ENCODE measurements at places on chromosomes 2 and 18. TPM values are rescaled to one million over a fixed set of nuclear protein-coding genes. Genes with fewer than 3 reads are reported as not detected.
A peak's percentile ranks its signal among the peaks of the same experiment; 100 is the strongest.

DNA sequence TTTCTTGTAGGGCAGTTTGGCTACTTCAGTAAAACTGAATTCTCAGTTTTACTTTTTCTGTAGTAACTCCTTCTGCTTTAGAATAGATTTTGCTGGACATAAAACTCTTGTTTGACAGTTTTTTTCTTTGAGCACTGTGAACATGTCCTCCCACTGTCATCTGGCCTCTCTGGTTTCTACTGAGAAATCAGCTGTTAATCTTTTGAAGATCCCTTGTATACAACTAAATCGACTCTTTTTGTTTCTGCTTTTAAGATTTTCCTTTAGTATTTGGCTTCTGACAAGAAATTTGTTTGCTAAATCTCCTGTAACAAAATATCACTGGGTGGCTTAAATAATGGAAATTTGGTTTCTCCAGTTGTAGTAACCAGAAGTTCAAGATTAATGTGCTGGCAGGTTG, 570.9 kb upstream of the RAB6C start:
- DNase-seq = no peak

DNA sequence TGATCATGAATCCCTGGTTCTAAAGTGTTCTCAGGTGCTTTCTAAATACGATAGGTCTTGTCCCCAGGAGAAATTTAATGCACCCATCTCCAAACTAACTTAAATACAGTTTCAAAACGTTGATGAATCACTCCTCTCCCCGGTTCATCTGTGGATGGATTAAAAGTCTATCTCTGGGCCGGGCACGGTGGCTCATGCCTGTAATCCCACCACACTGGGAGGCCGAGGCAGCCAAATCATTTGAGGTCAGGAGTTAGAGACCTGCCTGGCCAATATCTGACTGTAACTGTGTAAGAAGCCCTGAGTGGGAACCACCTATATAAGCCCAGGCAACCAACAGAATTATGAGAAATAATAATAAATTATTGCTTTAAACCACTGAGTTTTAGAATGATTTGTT, 78.7 kb downstream of the LONRF2 start:
- no peak for DNase-seq

DNA sequence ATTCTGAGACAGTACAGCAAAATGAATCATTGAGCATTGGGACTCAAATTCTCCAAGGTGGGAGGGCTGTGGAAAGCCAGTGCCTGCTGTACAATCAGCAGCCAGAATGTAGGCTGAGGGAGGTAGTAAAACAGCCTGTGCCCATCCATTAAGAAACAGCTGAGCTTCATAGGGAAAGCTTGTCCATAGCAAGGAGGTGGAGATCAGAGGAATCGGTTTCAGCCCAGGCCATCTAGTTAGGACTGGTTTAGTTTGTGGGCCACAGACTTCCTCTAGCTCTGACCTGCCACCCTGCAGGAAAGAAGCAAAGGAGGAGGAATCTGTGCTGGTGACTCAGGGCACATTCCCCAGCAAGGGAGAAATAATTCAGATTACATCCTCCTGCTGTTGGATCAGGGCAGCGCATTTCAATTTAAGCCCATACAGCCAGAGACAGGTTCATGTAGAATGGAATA, 333.4 kb downstream of the SETBP1 start:
- DNase-seq = peak; percentile 72

GRCh38 chr2:215029936-215030335, 108.5 kb downstream of the ABCA12 start:
- DNase-seq = no peak

PRKAG3 gene
- total RNA-seq = 0.26 TPM

TUBB8B gene
- not detected for total RNA-seq

SAG gene
- not detected for total RNA-seq

All from fibroblast of lung (primary cell).